ENCODE measurements at places on chromosomes 7 and 10.

GRCh38 chr7:158959954-158960353 lies 103.6 kb downstream of the DYNC2I1 start:
- no peak for ATAC-seq

DNA sequence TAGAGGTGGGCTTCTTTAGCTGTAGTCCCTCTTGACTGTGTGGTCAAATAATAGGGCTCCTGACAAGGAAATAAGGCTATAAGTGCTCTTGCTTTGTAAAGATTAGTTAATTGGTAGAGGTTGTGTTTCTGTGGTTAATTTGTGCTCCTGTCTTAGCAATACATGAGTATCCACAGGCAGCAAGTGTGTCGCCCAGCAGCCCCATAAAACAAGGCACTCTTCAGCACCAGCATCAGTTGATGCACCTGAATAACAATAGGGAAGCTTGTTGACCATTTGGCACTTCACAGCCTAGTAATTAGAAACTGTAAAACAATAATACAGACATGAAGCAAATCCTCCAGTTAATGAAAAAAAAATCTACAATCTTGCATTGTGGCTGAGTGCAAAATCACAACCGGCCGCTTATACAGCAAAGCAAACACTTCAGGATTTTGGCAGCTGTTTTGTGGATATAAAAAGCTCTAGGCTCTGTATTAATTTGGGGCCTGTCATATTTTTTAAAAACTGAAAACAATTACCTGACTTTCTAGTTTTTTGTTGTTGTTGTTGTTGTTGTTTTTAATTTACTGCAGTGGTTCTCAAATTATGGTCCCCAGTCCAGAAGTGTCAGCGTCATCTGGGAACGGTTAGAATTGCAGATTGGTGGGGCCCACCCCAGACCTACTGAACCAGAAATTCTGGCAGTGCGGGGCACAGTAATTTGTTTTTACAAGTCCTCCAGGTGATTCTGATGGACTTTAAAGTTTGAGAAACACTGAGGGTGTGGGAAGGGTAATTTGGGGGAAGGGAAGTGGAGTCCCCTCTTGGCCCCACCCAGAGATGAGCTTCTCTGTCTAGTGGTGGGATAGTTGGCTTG lies 56.8 kb downstream of the AUTS2 start:
- ATAC-seq, result no peak

GRCh38 chr7:81887098-81888090 lies 117.5 kb upstream of the HGF start:
- ATAC-seq, result no peak

DNA sequence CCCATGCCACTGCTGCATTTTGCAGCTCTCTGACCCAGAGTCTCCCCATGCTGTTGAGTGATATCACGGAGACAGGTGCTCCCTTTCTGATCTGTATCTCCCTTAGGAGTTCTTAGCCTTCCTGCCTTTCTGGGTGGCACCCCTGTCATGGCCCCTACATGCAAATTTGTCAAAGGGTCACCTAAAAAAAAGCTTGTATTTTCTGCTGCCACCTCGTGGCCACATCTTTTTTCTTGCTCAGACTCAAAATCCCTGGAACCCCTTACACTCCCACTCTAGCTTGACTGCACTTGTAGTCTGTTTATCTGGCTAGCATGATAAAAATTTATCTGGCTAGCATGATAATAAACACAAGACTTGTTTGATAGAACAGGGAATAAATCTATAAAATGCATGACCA lies 809.1 kb downstream of the SORCS1 start:
- ATAC-seq, result no peak

DNA sequence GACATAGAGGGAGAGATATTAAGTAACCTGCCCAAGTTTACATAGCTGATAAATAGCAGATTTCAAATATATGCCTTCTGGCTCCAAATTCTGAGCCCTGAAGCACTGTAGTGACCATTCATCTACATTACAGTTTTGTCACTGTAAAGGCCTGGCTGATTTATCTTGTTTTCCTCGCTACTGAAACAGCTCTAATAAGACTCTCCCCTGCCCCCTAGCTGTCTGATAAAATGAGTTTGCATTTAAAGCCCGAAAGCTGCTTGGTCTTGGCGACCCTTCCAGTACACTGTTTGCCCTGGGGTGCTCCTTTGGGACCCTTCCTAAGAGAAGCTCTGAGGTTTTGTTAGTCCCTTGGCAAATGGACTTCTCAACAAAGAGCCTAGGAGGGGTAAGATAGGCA lies 59.7 kb upstream of the RAB11FIP2 start:
- peak; percentile 40 for ATAC-seq

DNA sequence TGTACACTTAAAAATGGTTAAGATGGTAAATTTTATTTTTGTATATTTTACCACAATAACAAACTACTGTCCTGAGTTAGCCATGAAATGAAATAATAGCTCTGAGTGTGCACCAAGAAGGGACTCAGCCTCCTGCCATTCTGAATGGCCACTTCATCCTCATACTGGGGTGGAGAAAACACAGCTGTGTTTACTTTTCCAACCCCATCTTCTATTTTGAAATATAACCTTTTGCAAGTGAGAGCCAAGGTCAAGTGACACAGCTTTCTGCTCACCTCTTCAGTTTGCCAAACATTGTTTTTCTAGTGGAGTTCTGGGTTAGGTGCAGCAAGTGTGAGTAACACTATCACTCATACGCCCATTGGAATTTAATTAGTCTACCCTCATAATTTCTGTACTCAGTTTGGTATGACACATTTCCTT lies 107.4 kb upstream of the GLCCI1 start:
- ATAC-seq, result no peak

DNA sequence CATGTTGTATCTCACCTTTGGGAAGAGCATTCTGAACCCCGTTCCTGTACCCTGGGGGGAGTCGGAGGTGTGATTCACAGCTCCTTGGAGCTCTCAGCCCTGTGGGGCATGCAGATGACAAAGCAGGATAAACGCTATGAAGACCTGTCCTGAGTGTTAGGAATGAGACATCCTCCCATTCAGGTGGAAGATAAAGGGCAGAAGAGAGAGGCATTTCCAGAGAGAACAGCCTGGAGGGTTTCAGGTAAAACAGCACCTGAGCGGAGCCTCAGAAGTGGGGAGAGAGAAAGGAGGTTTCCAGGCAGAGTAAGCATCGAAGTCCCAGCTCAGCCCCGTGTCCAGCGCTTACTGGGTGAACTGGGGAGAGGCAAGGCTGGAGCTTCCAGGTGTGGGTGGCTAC lies 288.9 kb downstream of the KLF6 start:
- no peak for ATAC-seq

- no peak for ATAC-seq
Observed at GRCh38 chr7:154960063-154960790, 42.7 kb downstream of the PAXIP1 start.

GRCh38 chr7:138000081-138000701 lies 1.7 kb downstream of the CREB3L2 start:
- ATAC-seq, result peak; percentile 2

All from SK-N-SH treated with all-trans-retinoic acid at 6 μM for 48 hours (cell line).